Right hindlimb (tissue), 1 donor: ENCODE measurements at places on chromosomes 4 and X.

DNA sequence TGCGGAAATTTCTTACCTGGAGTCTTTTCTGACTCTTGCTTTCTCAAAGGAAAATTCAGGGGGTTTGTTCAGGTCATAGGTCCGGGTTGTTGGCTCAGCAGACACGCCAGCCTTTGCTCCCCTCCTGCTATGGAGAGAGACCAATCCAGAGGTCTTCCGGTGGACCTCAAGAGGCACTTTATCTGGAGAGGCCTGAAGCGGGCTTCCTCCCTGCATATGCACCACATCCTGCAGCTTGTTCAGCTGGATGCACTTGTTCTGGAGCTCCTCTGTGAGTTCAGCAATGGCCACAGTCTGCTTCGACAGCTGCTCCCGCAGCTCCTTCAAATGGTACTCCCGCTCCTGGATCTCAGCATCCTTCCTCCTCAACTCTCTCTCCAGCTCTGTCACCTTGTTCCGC is 10.5 kb downstream of the PRKG2 start:
- DNase-seq: no peak

DNA sequence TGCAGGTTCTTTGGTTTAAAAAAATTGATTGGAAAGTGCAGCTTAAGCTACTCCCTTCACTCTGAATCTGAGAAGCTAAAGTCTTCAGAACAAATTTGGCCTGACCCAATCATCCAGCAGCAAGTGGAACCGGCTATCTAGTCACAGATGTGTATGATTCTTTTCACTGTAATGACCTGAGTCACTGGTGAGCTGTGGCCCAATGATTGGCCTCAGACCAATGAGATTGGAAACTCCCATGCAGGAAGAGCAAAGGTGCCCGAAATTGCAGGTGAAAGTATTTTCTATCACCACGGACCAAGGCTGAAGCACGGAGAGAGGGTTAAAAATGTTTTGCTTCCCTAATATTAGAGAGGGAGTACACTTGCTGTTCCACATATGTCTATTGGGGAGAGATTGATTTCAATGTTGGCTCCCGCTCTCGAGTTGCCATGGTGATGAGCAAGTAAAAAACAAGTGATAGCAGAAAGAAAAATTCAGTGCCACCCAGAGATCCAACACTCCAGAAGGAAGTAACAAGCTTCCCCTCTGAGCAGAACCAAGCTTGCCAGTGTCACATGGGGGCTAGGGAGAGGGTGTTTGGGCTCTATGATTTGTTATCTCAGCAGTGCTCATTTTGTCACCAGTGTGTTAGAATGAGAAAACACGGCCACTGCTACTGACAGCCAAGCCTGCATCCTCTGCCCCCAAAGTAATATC is 11.2 kb downstream of the RIPPLY1 start:
- no peak for DNase-seq

GRCh38 chr4:135917011-135917410 is 1615.3 kb downstream of the PCDH18 start:
- no peak for DNase-seq

- DNase-seq: no peak
Measured at GRCh38 chrX:20654596-20655106, 387.9 kb upstream of the RPS6KA3 start.

DNA sequence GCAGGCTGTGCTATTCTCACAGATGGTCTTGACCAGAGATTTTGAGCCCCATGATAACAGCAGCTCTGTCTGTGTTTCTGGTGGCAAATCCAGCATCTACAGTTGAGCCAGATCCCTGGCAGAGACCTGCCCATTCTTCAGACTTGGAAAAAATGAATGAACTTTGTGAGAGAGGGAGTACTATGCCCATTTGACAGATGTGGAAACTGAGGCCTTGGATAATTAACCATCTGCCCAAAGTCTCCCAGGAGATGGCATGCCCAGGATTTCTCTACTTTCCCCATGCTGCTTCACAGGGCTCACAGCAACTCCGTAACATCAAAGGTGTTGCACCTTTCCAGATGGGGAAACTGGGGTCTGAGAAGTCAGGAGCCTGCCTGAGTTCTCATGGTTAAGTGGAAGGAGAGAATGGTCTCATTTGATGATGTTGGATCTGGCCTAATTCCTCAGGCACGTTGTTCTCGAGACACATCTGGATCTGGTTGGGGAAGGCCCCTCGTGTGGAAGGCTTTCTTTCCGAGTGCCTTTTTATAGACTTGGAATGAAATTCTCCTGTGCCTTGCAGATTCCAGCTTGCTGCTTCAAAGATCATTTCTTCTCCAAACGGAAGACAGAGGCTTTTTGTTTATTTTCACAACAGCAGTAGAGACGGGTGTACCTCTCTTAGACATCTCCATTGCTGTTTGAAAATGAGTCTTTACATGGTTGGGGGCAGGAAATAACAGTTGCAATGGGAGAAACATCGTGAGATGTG is 73.3 kb upstream of the STX18 start:
- peak; percentile 81 for DNase-seq

DNA sequence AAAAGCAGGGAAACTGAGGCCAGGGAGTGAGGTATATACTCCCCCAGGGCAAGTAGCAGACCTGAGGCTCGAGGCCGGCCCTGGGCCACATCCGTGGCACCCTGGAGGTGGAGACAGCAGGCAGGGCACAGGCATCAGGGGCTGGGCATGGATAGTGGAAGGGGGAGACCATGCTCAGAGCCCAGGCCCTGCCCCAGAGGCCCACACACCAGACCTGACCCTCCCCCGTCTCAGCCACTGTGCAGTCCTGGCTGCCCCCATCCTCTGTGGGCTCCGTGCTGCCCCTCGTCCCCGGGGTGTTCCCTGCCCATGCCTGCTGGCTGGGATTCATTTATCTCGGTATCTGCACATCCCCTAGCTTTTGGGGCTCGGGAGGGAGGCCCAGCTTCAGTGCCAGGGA is 103.1 kb upstream of the NKX1-1 start:
- no peak for DNase-seq

DNA sequence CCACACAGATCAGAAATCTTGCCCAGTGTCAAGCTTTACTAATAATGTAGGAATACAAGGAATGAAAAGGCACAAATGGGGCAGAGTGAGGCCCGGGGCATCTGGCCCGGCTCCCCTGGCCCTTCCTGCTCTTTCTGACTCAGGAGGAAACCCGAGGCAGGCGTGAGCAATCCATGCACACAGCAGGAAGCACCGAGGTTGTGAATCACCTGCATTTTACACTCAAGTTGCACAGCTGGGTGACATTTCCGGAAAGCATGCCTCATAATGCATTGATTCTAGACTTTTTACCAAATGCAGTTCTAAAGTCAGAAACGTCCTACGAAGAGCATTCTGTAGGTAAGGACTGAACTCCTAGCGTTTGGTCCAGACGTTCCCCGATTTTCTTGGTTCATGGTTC is 38.9 kb downstream of the PRIMPOL start:
- no peak for DNase-seq

GRCh38 chrX:16828124-16828908 is 41.8 kb downstream of the RBBP7 start:
- peak; percentile 32 for DNase-seq

- DNase-seq: no peak
Measured at GRCh38 chrX:132648895-132649294, 160.1 kb upstream of the MBNL3 start.

DNA sequence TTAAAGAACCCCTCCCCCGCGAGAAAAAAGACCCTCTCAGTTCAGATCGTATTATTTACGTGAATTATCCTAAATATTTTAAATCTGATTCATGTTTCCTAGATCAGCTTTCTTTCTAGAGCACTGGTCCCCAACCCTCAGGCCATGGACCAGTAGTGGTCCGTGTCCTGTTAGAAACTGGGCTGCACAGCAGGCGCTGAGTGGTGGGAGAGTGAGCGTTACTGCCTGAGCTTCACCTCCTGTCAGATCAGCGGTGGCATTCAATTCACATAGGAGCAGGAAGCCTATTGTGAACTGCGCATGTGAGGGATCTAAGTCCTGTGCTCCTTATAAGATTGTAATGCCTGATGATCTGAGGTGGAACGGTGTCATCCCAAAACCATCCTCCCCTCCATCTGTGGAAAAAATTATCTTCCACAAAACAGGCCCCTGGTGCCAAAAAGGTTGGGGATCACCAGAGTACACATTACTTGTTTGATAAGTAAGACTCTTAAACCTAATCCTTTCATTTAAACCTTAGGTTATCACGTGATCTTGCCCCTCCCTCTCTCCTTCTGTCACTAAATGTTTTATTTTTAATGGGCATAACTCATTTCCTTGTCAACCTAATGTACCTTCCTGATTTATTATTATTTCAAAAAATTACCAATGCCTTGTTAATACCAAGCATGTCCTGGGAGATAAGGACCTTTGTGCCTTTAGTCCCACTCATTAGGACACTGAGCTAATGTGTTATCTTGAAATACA is 442.9 kb downstream of the TLL1 start:
- no peak for DNase-seq

- DNase-seq: peak; percentile 53
Measured at GRCh38 chr4:2794486-2795299, 1.8 kb downstream of the SH3BP2 start.

DNA sequence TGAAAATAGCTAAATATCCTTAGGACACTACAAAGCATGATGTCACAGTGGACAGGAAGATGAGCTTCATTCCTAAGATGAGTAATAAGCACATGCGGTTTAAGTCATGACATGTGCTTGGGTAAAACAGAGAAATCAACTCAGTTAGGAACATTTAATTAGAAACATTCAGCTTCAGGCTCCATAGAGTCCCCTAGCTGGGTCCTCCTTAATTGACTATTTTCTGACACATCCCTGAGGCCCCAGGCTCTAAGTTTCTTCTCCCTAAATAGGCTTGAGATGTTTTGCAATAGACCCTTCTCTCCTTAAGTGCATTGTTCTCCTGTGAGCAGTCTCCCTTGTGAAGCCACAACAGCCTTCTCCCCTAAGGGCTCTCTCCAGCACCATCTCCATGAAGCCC is 70.4 kb upstream of the ANXA3 start:
- DNase-seq: no peak

- DNase-seq: no peak
Measured at GRCh38 chr4:102501447-102501696, 213 bp downstream of the NFKB1 start.

- DNase-seq: no peak
Measured at GRCh38 chr4:152118819-152119553, 358.2 kb upstream of the GATB start.

DNA sequence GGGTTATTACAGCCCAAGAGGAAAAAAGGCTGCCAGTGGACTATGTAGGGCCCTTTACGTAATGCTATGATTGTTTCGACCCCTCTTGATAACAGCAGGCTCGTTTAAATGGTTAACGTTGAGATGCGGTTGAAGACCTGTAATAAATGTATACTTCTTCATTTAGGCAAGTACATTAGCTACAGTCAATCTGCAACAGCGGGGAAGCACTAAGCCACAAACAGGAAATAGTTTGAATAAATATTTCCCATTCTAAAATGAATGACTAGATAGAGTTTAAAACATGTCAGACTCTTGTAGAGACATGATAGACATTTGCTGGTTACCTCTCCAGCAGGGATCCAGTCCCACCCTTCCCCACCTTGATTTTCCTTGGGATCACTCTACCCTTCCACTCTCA is 38.1 kb upstream of the STIM2 start:
- DNase-seq: no peak

DNA sequence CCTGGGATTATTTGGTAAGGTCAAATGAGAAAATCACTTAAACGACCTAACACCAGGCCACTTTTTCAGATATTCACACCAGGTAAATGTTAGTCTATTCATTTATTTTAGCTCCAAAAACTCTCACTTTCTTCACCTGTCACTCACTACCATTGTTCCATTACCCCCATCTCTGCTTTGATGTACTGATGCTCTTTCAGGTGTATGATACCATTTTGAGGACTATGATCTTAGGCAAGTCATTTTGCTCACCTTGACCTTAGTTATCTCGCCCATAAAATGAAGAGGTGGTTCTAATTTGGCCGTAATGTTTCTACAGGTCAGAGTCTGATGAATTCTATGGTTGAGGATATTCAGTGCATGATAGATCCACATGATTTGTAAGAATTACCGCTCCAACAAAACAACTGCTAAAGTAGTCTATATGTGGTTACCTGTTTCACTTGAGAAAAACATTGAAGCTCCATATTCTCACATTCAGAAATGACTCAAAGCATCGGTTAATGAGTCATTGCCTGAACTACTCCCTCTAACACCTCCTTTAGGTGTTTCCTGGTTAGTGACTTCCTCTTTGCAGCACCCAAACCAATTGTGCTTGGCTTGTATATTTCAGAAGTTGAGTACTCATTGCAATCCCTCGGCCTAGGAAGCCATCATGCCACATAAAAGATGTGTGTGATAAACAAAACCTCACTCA is 4.5 kb downstream of the DTHD1 start:
- no peak for DNase-seq

GRCh38 chrX:56729152-56729850 is at the start of gene NBDY:
TSS of gene NBDY (plus strand) at chrX:56729243. CDS start at chrX:56729354, 111 bp downstream.
- DNase-seq: peak; percentile 62

DNA sequence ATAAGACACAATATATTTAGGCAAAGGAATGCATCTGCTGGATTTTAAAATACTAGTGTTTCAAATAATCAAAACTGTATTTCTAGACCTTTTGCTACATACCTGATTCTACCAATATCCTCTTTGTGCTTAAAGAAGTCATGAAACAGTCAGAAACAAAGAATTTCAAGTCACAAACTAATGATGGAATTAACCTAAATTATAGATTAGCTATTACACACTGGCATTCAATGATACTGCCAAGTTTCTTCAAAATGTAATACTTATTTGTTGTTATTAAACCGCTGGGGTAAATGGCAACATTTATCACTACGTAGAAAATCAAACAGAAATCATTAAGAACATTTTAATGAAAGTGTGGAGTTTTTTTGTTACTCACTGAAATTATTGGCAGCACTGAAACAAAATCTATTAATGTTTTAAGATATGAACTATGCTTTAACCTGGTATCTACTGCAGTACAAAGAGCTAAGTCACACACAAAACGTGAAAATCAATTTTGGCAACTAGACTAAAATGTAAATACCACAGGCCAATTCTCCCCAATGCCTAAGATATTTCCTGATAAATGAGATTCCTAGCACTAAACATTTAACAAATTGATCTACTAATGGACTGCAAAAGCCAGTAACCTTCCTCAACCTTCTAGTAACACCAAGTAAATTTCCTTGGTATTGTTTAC is 19.4 kb downstream of the PDGFC start:
- DNase-seq: no peak

DNA sequence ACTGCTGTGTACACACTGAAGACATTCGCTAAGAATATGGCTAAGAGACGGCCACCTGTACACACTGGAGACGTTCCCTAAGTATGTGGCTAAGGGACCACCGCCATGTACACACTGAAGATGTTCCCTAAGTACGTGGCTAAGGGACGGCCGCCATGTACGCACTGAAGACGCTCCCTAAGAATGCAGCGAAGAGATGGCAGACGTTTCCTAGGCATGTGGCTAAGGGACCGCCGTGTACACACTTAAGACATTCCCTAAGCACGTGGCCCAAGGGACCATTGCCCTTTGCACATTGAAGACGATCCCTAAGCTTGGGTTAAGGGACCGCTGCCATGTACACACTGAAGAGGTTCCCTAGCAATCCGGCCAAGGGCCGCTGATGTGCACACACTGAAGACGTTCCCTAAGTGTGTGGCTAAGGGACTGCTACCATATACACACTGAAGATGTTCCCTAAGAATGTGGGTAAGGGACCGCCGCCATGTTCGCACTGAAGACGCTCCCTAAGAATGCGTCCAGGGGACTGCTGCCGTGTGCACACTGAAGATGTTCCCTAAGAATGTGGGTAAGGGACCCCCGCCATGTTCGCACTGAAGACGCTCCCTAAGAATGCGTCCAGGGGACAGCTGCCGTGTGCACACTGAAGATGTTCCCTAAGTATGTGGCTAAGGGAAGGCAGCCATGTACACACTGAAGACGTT is 36.7 kb downstream of the DHRSX start:
- no peak for DNase-seq

GRCh38 chr4:37995981-37996775 is 36.0 kb downstream of the PTTG2 start:
- DNase-seq: no peak
